ENCODE measurements at places on chromosomes 12 and 14.

DNA sequence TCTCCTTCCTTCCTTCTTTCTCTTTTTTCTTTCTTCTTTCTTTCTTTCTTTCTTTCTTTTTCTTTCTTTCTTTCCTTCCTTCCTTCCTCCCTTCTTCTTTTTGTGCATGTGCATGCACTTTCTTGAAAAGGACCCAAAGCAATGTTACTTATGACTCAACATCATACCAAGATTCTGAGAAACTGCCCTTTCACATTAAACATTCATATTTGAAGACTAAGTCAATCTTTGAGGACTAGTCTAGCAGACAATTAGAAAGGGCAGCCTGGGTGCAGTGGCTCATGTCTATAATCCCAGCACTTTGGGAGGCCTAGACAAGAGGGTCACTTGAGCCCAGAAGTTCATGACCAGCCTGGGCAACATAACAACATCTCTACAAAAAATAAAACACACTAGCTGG lies 212.8 kb upstream of the KITLG start:
- no peak for DNase-seq

DNA sequence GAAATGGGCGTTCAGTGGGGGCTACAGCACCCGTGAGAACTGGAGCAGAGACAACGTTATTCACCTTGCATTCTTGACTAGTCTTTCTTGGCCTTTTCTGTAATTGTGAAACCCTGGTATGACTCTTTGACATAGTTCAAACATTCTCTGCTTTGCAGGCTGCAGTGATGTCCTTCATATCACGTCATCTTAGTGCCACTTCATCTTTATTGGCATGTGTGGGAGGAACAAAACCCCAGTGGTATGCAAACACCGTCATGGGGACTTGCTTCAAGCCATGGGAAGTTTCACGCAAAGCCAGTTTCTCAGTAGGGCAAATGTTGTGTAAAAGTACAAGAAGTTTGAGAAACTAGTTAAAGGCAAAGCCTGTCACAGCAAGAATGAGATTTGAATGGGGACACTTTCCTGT lies 20.2 kb upstream of the DUSP16 start:
- no peak for DNase-seq

DNA sequence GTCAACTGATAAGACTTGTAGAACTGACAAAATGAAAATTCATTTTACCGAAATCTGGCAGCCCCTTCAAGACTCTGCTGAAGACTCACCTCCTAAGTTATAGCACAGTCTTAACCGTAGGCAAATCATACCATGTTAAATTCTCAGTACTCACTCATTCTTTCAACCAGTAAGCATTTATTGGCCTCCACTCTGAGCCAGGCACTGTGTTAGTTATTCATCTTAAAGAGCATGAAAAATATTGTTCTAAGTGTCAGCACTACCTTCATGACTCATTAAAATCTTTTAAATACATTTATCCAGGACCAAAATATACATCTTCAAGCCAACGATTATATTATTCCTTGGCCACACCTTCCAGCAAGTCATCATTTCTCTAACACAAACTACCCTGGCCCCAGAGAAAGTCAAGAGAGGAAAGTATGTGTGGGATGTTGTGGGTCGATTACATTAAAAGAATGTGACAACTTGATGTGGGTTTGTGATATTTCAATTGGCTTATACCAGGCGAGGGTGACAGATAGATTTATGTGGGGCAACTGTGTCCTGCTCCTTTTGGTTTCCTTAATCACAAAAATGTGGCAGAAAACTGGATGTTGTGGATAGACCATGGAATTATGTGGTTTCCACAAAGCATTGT lies 55.0 kb downstream of the TMEM30B start:
- DNase-seq = no peak

DNA sequence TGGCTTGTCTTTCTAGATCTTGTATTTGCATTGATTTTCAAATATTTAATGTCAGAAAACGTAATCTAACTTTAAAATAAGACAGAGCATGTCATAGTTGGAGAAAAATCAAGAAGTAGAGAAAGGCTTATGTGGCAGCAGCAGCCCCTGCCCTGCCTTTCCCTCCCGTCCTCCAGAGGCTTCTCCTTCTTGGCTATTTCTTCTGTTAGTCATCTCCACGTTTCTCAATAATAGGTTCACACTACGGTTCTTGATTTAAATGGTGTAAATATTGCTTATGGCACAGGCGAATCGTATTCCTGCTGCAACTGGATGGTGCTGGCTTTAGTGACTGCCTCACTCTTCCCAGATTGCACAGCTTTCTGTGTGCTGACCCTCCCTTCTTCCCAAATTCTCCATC lies 42.8 kb downstream of the SLC8B1 start:
- DNase-seq = no peak

GRCh38 chr14:60087668-60088067 lies 4.1 kb upstream of the PCNX4 start:
- no peak for DNase-seq

Measured in SK-N-SH (cell line).